ENCODE measurements at places on chromosomes 5 and 9. TPM values are rescaled to one million over a fixed set of nuclear protein-coding genes. Genes with fewer than 3 reads are reported as not detected.

GRCh38 chr5:65327582-65327981 lies 154.1 kb downstream of the ADAMTS6 start:
- H3K4me1 ChIP-seq: no peaks in the 10 kb centered on the region
- no peaks in the 10 kb centered on the region for H3K36me3 ChIP-seq
- DNase-seq: no peak
- no peaks in the 10 kb centered on the region for H3K27me3 ChIP-seq
- no peak overlapping the region for H3K4me3 ChIP-seq
- H3K27ac ChIP-seq: no peak overlapping the region

DNA sequence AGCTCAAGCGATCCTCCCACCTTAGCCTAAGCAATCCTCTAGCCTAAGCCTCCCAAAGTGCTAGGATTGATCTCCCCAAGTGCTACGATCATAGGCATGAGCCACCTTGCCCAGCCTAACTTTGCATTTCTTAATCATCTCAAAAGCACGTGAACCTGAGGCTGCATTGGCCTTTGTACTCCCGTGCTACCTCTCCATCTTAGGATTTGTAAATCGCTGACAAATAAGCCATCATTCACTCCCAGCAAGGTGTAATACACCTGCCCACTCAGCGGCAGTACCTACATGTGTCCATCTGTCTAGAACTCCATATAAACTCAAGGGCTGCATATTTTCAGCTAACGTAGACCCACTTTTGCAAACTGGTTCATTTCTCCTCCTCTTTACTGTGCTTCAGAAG lies 2.8 kb downstream of the ANKH start:
- no peaks in the 10 kb centered on the region for H3K36me3 ChIP-seq
- no peak for DNase-seq
- no peak overlapping the region for H3K27ac ChIP-seq

DNA sequence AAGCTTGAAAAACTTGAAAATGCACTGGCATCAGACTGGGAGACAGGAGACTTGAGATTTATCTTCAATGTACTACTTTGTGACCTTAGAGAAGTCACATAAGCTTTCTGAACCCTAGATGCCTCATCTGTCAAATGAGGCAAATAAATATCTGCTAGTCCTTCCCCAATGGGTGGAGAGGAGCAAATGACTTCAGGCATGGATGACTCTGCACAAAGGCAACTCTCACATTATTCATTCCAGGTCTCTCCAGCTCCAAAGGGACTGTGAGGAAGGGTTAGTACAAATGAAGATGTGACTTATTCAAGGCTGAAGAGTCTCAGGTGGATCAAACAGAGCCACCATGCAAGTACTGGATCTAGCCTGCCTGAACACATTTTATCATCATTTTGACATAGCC lies 228.7 kb downstream of the SLIT3 start:
- H3K4me1 ChIP-seq: no peaks in the 10 kb centered on the region
- H3K27ac ChIP-seq: no peak overlapping the region
- H3K36me3 ChIP-seq: no peaks in the 10 kb centered on the region
- DNase-seq: no peak

DNA sequence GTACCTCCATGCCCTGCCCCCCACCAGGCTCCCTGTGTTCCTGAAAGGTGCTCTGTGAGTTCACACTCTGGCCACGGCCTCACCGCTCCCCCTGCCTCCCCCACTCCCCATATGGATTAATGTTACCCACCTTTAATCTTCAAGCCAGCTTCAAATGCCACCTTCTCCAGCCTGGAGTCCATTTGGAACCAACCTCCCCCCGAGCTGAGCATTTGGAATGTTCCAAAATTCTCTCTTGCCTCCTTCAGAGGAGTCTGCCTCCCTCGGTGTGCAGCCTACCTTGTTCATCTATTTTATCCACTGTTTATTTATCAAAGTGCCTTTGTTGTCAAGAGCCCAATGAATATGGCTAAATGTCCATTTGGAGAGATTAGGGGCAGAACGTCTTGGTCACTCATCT lies 4.3 kb downstream of the GOLGA2 start:
- no peaks in the 10 kb centered on the region for H3K27me3 ChIP-seq
- no peak overlapping the region for H3K4me3 ChIP-seq
- peaks cover 2% of the 10 kb centered on the region for H3K4me1 ChIP-seq
- DNase-seq: no peak
- H3K36me3 ChIP-seq: no peaks in the 10 kb centered on the region
- no peak overlapping the region for H3K27ac ChIP-seq

GRCh38 chr9:93164085-93164484 lies 19.9 kb upstream of the WNK2 start:
- H3K4me1 ChIP-seq: peaks cover 7% of the 10 kb centered on the region
- H3K27ac ChIP-seq: no peak overlapping the region
- no peaks in the 10 kb centered on the region for H3K27me3 ChIP-seq
- H3K36me3 ChIP-seq: no peaks in the 10 kb centered on the region

Gene PCDHGB1
- 5.5 TPM for total RNA-seq

Gene SLC34A1
- not detected for total RNA-seq

Gene TMOD1
- total RNA-seq: 73.1 TPM

Gene REEP2
- 4.4 TPM for total RNA-seq

- no peaks in the 10 kb centered on the region for H3K4me1 ChIP-seq
- DNase-seq: no peak
- no peaks in the 10 kb centered on the region for H3K36me3 ChIP-seq
- no peak overlapping the region for H3K4me3 ChIP-seq
- no peak overlapping the region for H3K27ac ChIP-seq
These were observed 209.1 kb upstream of the KCNN2 start for GRCh38 chr5:114152656-114153360.

GRCh38 chr5:67238191-67238590 lies 41.6 kb upstream of the CD180 start:
- H3K4me1 ChIP-seq: peaks cover 2% of the 10 kb centered on the region
- H3K27ac ChIP-seq: no peak overlapping the region
- no peak overlapping the region for H3K4me3 ChIP-seq
- H3K27me3 ChIP-seq: no peaks in the 10 kb centered on the region
- no peak for DNase-seq

- no peak overlapping the region for H3K27ac ChIP-seq
- no peaks in the 10 kb centered on the region for H3K36me3 ChIP-seq
- H3K27me3 ChIP-seq: no peaks in the 10 kb centered on the region
- H3K4me1 ChIP-seq: peaks cover 10% of the 10 kb centered on the region
These were observed 182.2 kb upstream of the DMRT1 start for GRCh38 chr9:659286-659685.

GRCh38 chr5:135233477-135233876 lies 165.6 kb downstream of the MACROH2A1 start:
- H3K27ac ChIP-seq: no peak overlapping the region
- H3K4me3 ChIP-seq: no peak overlapping the region
- H3K27me3 ChIP-seq: no peaks in the 10 kb centered on the region
- no peak for DNase-seq
- no peaks in the 10 kb centered on the region for H3K4me1 ChIP-seq

Gene FOXD4
- total RNA-seq: 0.13 TPM

DNA sequence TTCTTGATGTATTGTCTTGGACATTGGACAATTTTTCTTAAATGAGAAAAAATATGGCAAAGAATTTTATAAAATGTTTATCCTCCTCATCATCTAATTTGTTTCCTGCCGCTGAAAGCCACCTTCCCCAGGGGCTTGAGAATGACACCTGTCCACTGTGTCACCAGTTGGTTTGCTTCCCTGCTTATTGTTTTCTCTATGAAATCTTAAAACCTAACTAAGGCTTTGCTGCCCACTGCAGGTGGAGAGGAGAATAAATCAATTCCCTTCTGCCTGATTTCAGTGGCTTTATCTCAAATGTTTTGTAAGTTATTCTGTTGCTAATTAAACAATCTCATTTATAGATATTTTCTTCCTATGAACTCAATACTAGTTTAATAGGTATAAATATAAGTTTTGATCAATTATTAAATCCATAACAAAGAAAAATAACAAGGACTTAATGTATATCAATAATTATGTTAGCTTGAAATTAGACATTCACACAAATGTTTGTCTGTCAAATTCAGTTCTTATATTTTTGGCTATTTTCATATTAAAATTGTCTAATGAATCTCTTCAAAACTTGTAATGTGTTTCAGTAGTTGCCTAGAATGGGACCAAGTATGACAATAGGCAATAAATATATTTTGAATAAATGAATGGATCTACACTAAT lies 822.5 kb downstream of the PTPRD start:
- no peak overlapping the region for H3K4me3 ChIP-seq
- H3K36me3 ChIP-seq: no peaks in the 10 kb centered on the region
- no peaks in the 10 kb centered on the region for H3K27me3 ChIP-seq
